ENCODE measurements at places on chromosomes 1 and 21.

DNA sequence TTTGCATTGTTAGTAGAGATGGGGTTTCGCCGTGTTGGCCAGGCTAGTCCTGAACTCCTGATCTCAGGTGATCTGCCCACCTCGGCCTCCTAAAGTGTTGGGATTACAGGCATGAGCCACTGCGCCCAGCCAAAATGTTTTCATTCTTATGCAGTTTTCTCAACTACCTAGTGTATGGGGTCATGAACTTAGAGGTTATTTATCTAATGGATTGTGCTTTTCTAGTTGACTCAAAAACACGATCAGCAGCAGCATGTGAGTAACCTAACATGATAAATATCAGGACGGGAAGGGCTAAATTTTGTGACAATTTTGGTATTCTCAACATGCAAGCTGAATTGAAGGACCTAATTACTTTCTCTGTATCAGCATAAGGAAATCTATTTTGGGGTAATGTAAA, 9.2 kb upstream of the CD84 start:
- DNase-seq = no peak

DNA sequence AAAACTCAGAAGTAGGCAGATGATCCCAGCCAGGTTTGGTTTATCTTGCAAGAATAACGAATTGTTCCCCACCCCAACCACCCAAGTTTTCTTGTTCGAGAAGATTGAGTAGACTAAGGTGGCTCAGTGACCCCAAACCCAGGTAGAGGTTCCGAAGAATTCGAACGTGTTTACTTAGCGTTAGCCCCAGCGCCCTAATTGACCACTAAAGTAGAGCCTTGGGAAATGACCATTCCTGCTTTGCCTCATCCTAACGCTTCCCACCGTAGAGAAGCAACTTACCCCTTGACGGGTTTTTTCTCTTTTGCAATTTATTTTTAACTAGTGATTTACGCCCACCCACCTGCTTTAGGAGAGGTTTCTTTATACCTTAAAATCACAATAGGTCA, 870 bp downstream of the FBXO28 start:
- no peak for DNase-seq

DNA sequence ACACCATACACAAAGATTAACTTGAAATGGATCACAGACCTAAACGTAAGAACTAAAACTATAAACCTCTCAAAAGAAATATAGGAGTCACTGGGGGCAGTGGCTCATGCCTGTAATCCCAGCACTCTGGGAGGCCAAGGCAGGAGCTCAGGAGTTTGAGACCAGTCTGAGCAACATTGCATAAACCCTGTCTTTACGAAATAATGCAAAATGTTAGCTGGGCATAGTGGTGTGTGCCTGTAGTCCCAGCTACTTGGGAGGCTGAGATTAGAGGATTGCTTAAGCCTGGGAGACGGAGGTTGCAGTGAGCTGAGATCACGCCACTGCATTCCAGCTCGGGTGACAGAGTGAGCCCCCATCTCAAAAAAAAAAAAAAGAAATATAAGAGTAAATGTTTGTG, 46.7 kb upstream of the SERBP1 start:
- DNase-seq = no peak

GRCh38 chr1:88191917-88192316, 492.2 kb upstream of the PKN2 start:
- DNase-seq = no peak

GRCh38 chr1:92323473-92324453, 24.9 kb downstream of the RPAP2 start:
- DNase-seq = no peak

DNA sequence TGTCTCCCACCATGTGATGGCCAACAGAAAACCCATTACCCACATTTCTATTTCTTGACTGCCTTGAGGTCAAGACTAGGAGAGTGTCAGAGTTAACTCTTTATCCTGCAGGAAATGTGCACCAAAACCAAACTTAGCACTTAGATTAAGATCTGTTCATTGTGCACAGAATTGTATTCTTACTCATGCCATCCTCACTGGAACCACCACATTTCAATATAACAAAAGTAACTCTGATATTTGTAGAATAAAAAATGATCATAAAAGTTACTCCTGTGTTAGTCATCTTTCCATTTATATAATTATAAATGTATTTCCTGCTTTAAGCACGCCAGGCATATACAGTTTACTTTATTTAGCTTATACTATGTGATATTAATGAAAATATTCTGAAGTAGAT, 193.0 kb upstream of the DPYD start:
- DNase-seq = no peak

- DNase-seq = no peak
Measured at GRCh38 chr1:168422203-168422847, 121.5 kb downstream of the XCL2 start.

Data from psoas muscle (tissue), 8 donors.